ENCODE measurements at places on chromosomes 13 and 19. TPM values are rescaled to one million over a fixed set of nuclear protein-coding genes. Genes with fewer than 3 reads are reported as not detected.

The CEACAM4 gene
- total RNA-seq = 15.9 TPM

The APC2 gene
- total RNA-seq = 0.37 TPM

The FUT2 gene
- 5.6 TPM for total RNA-seq

The ZNF837 gene
- total RNA-seq = 2.5 TPM

The LRCH1 gene
- total RNA-seq = 35.4 TPM

Data from lung (tissue), 17 donors.